CD14-positive monocyte (primary cell): ENCODE measurements at places on chromosomes 16 and 17. TPM values are rescaled to one million over a fixed set of nuclear protein-coding genes. Genes with fewer than 3 reads are reported as not detected.

DNA sequence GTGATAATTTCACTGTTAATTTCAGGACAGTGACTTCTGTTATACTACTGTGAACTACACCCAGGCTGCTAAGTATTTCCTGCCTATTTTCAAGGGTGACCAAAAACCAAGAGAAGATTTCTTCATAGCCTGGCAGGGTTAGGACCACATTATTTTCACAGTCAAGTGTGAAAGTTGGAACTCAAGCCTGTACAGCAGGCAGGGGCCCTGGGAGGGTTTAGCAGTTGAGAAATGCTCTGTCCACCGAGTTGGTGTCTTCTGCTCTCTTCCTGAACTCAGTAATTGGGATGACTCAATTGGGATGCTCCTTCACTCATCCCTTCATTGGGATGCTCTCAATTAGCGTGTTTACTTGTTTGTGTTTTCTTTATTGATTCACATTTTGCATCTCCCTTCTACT lies 347.3 kb upstream of the CDH11 start:
- DNase-seq: no peak

DNA sequence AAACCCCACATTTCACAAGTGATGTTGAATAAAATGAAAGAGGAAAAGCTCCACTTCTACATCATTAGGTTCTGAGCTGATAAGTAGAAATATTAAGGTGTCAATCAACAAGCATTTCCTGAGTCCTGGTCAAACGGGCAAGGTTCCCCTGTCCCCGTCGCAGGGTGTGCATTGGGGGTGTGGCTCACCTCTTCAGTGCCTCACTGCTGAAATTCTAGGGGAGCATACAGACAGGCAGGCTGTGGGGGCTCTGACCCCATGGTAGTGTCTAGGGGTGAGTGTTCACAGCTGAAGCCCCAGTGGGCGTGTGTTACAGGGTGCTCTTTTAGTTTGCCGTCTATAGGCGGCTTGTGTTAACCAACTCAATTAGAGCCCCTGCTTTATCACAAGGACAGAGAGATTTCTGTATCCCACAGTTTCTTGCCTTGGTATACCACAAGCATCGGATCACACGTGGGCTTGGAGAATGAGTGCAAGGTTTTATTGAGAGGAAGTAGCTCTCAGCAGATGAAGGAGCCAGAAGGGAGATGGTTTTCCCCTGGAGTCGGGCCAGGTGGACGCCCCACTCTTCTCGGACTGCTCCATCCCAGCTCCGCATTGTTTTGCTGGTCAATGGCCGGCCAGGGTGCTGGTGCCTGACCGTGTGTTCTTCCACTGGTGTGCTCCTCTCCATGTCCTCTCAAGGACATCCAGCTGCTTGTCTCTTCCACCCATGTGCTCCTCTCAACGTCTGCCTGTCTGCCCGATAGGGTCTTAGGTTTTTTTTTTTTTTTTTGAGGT lies 238.2 kb upstream of the NLRP1 start:
- no peak for DNase-seq

DNA sequence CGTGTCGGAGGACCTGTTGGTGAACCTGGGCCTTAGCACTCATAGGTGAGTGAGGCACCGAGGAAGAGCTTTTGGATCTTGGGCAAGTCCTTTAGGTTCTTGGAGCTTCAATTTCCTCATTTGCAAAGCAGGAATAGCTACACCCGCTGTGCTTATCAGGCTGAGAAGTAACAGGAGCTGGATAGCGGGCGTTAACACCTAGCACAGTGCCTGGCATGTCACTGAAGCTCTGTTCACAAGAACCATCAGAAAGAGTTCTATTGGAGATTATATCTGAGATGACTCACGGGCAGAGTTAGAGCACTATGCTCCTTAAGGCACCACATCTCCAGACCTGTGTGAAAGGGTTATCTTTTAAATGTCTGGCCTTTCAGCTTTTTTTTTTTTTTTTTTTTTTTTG lies 12.8 kb downstream of the MEOX1 start:
- no peak for DNase-seq

DNA sequence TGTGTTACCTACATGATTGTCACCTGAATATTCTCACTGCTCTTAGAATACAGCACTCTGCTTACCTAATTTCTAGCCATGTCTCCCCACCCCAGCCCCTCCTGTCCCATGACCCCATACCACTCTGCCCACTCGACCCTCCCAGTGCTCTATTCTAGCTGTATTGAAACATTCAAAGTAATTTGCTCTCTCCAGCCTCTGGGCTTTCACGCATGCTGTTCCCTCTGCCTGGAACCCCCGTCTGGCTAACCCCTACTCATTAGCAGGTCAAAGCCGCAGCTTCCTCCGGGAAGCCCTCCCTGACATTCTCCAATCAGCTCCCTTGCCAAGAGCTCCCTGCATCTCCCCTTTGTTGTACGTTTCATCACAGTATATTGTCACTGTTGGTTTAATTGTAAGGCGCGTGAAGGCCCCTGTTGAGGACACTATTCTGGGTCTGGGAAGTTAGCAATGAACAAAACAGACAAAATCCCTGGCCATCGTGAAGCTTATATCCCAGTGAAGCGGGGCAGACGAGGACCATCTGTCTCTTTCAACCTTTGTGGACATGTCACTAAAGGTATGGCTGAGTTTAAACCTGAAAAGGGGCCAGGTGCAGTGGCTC lies 72.3 kb upstream of the LHX1 start:
- no peak for DNase-seq

DNA sequence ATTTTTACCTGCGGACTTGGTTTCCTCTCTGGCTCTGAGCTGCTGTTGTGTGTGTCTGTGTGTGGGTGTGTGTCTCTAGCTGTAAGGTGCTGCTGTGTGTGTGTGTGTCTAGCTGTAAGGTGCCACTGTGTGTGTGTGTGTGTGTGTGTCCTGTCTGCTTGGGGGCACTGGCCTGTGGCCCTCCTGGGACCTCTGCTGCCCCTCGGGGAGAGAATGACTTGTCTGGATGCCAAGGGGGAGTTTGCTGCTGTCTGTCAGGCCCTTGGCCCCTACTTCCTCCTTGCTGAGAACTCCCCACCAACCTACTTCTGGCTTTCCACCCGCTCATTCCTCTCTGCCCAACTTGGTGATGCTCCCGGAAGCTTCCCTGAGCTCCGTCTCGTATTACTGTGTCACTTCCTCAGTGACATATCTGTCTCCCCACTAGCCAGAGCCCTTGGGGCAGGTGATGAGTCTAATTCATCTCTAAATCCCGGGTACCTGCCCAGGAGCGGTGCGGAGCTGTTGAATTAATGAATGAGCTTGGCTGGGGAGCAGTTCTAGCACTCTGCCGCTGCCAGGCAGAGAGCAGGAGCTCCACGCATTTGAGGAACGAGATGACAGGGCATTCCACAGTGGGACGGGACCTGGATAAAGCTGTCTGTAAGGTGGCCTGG lies 3.5 kb upstream of the LASP1NB start:
- peak; percentile 56 for DNase-seq

DNA sequence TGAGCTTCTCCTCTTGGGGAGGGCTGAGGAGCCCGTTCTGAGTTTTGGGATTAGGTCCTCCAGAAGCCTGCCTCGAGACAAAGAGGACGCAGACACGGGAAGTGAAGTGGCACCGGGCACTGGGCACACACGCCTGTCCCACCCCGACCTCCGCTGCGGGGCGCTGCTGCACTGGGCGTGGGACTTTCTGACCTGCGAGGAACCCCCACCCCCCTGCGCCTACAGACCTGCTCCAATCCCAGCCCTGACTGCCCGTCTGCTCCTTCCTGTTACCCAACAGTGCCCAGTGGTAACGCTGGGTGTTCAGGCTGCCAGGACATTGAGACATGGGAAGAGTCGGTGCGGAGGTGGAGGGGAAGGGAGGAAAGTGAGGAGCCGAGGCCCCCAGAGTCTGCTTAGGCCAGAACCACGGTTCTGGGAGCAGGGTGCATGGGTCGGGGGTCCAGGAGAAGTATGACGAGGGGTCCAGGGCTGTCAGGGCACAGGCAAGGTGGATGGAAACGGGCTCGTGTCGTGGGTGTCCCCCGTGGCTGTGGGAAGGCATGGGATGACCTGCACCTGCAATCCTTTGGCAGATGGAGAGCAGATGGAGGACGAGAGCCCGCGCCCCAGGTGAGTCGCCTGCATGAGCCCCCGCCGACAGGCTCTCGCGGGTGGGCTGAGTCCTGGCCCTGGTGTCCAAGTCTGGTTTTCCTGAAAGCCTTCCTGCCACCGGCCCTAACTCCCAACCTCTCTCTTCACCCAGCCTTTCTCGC lies 112.0 kb upstream of the CREBBP start:
- DNase-seq: peak; percentile 62

DNA sequence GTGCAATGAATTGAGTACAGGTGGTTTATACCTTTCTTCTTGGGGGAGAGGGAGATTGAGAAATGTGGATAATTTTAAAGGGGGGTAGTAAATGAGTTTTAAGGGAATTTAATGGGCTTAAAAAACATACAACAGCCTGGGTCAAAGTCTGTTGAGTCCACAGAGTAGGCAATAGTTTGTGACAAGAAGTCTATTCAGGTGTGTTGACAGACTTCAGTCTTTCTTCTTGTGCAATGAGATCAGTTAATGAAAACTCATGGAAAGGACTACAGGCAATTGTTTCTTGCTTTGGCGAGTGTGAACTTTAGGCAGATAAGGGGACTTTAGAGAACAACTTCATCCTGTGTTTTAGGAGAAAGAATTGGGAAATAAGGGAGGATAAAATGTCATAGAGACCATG lies 507.8 kb upstream of the CA10 start:
- no peak for DNase-seq

DNA sequence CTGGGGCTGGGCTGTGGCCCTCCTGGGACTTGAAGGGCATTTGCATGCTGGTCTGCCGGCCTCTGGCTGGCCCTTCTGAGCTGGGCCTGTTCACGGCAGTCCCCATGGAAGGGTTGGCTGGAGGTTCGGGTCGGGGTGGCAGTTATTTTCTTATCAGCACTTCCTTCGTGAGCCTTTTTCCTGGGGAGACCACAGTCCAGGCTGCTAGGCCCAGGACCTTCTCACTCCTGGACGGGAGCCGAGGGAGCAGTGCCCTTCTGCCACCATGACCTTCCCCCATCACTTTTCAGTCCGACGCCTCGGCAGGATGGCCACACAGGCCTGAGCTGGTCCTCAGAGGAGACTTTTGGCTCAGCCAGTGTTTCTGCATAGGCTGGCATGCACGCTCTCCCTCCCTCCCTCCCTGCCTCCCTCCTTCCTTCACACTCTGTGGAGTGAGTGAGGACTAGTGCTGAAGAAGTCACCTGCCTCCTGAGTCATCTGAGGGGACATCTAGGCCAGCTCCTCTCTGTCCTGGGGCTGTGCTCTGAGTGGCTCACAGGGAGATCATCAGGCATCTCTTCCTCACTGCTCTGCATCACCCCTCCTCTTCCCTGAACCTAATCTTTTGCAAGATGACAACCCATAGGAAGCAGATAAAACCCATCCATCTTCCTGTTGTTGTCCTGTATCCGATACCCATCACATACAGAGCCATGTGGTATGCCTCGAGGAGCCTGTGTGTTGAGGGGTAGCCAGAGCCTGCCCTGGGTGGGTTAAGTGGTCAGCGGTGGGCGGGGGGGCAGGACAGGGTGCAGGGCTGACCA lies 109.7 kb downstream of the RAP1GAP2 start:
- no peak for DNase-seq

DNA sequence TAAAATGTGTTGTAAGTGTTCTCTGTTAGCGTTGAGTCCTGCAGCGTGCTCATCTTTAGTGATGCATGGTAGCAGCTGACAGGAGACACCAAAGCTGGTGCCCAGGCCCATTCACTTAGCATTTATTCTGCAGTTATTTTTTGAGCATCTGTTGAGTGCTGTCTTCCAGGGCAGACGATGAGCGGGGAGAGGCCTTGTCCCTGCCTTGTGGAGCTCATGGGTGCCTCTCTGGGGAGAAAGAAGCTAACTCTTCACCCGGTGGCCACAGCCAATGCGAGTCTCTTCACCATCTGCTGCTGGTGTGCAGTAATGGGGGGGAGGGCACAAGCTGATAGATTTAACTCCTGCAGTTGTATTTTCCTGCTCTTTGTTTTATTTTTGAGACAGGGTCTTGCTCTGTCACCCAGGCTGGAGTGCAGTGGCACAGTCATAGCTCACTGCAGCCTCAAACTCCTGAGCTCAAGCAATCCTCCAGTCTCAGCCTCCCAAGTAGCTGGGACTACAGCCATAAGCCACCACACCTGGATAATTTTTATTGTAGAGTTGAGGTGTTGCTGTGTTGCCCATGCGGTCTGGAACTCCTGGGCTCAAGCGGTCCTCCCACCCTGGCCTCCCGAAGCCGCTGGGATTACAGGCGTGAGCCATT lies 30.5 kb downstream of the GPT2 start:
- DNase-seq: no peak

DNA sequence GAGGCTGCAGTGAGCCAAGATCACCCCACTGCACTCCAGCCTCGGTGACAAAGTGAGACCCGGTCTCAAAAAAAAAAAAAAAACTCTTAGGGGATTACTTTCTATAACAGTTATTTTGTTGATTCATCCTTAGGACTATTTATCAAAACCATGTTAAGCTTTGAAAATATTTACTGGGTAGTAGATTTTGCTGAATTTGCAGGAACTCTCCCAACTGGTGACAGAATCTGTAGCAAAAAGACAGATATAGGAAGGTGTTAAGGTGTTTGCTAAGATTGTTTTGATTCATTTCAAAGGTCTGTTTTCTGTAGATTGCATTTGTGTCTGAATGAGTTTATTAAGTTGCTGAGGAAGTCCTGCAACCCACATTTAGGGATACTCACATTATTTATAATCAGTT lies 192.6 kb downstream of the PRKCA start:
- DNase-seq: no peak

- DNase-seq: no peak
Observed at GRCh38 chr17:75614006-75614405, 19.2 kb upstream of the SMIM5 start.

DNA sequence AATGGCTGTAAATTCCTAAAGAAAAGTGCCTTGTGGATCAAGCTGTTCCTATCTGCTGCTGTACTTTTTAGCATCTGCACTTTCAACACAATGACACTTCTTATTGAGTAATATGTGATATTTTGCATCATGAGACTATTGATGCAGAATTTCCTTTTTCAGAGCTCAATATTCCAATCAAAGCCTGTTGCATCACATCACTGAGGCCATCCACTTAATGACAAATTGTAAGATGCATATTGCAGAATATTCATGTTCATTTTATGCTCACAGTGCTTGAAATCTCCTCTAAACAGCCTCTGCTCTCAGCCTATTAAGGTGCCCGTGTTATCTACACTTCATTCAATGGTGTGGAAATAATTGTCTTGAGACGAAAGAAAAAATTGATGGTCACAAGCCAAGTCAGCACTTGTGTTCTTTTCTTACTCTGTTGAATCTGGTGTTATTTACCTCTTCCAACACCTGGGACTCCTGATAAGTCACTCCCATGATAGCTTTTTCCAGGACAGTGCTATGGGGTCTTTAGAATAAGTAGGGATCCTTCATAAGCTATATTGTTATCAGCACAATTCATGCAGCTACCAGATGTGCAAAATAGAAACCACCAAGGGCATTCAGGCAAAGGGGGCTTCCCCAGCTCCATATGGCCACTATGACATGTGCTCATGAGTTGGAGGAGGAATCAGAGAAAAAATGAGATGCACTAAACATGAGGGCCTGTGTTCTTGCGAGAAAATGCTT lies 9.3 kb upstream of the SKAP1 start:
- DNase-seq: no peak

Gene PRSS8
- polyA plus RNA-seq: 0.04 and 0.15 TPM in 2 replicates

Gene KRTAP2-1
- polyA plus RNA-seq: not detected

Gene SOX9
- polyA plus RNA-seq: not detected

Gene TBX6
- polyA plus RNA-seq: 0.11 TPM

Gene ELOB
- 150 and 308 TPM in 2 replicates for polyA plus RNA-seq

Gene FAM20A
- not detected for polyA plus RNA-seq
